ENCODE measurements at places on chromosomes 2 and 18.

DNA sequence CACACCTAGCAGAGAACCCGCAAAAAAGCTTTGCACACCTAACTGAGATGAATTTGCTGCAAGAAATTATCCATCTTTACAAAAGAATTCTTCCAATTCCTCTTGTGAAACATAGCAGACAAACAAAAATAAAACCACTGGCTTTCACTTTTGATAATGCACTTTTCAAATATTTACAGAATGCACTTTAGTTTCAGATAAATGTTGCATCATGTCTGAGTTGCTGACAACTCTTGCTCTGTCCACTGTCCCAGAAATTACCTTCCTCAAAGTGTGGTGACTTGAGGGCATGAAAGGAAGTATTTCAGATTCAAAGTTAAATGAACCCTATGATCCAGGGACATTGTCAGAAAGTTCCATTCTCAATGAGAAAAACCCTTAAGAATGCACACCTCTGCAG lies 256.2 kb upstream of the PARD3B start:
- no peak for DNase-seq

GRCh38 chr18:7592305-7593071 lies 25.4 kb downstream of the PTPRM start:
- DNase-seq, result no peak

- no peak for DNase-seq
These were observed 4.0 kb upstream of the ALLC start for GRCh38 chr2:3654011-3654410.

GRCh38 chr2:157404363-157404762 lies 39.5 kb downstream of the CYTIP start:
- no peak for DNase-seq

- no peak for DNase-seq
These were observed 593.3 kb upstream of the SYT4 start for GRCh38 chr18:43870626-43871025.

DNA sequence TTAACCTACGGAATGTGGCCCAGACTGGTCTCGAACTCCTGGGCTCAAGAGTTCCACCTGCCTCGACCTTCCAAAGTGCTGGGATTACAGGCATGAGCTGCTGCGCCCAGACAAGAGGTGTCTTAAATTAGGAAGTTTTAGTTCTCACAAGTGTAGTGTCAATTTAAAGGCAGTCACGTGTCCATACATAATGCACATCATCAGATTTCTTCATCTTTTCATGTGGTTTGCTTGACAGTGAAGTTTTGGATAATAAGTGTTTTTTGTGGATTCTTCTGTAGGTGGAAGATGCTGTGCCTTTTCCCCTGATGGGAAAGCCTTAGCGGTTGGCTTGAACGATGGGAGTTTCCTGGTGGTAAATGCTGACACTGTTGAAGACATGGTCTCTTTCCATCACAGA lies 147.5 kb downstream of the RTN4 start:
- no peak for DNase-seq
